ENCODE measurements at places on chromosomes 5 and 9.

DNA sequence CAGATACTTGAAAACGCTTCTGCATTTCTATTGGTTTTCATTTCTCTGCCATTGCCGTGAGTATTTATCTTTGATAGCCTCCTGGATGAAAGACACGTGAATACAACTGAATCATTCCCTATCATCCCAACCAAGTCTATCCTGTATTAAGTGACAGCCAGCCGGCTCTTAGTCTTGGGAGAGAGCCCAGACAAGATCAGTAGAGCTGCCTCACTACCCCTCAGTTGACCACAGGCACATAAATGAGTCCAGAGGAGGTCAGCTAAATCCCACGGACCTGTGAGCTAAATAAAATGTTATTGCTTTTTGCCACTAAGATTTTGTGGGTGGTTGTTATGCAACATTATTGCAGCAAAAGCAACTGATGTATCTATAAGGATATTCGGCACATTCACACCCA, 639.0 kb upstream of the ACO1 start:
- DNase-seq = no peak

DNA sequence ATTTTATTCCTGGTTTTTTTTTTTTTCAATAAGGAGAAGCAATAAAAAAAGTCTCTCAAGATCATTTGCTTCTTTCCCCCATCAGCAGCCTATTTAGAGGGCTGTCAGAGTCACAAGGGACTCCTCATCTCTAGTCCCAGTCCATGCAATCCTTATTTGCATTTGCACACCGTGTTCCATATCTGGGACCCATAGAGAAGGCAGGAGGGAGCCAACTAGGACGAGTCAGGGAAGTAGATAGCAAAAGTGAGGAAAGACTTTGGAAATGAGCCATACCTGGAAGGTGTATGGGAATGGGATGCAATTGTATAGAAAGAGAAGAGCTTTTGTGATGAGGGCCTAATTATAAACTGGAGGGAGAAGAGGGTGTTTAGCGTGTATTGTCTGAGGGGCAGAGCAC, 160.0 kb downstream of the PIK3R1 start:
- no peak for DNase-seq

GRCh38 chr5:56908942-56909293, 478 bp upstream of the SETD9 start:
- no peak for DNase-seq

- DNase-seq = no peak
Observed at GRCh38 chr9:129273941-129274684, 96.1 kb upstream of the IER5L start.

DNA sequence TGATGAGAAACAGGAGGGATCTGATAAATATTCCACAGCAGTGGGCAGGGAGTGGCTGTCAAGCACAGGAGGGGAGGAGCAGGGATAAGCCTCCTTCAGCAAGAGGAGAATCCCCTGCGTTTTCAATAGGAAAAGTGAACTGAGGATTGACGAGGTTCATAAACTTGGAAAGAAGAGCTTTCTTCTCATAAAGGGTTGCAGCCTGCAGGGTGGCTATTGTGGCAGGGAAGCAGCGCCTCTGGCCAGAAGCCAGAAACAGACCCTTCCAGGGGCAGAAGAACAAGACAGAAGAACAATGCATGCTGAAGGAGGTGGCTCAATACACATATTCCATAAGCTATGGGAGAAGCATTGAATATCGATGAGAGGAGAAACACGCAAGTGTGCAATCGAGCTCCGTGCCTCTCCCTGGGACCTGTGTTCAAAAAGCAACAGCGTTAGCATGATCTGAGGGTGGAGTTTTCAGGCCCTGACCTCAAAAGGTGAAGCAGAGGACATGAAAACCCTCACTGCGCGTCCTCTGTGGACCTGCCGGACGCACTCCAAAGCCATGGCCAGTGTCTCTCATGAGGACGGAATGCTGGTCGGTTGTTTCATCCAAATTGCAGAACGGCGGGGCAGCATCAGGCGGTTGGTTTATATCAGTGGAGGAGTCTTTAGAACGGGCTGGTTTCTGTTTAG, 67.6 kb downstream of the ANKRD33B start:
- DNase-seq = no peak

- DNase-seq = no peak
Observed at GRCh38 chr5:129899454-129899853, 4.8 kb upstream of the CHSY3 start.

- no peak for DNase-seq
Observed at GRCh38 chr5:33488558-33489355, 48.0 kb downstream of the TARS1 start.

DNA sequence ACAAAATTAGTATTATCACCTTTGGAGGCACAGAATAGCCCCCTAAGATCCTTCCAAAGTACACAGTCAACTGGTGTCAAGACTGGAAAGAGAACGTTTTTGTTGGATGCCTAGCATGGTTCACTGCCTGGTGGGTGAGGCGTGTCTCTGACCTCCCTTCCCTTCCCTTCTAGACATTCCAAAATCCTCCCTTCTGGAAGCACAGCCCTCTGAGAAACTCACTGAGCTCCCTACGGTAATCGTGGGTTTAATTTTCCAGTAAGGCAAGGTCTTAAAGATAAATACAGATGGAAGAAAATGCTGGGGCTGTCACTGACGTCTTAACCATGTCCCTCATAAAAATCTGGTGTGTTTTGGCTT, 138.8 kb downstream of the LIFR start:
- no peak for DNase-seq

- DNase-seq = no peak
Observed at GRCh38 chr9:33751536-33752129, 43.7 kb upstream of the PRSS3 start.

DNA sequence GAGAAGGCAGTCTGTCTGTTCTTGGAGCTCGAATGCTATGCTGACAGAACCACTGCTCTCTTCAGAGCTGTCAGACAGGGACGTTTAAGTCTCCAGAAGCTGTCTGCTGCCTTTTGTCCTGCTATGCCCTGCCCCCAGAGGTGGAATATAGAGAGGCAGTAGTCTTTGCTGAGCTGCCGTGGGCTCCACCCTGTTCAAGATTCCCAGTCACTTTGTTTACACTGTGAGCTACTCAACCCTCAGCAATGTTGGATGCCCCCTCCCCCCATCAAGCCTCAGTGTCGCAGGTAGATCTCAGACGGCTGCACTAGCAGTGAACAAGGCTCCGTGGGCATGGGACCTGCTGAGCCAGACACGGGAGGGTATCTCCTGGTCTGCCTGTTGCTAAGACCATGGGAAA, 344.2 kb downstream of the TMEM161B start:
- no peak for DNase-seq

GRCh38 chr5:159990506-159990905, 18.4 kb upstream of the TTC1 start:
- DNase-seq = no peak

GRCh38 chr5:45252978-45253377, 443.2 kb downstream of the HCN1 start:
- DNase-seq = no peak

GRCh38 chr5:55699041-55699688, 13.0 kb downstream of the SLC38A9 start:
- no peak for DNase-seq

DNA sequence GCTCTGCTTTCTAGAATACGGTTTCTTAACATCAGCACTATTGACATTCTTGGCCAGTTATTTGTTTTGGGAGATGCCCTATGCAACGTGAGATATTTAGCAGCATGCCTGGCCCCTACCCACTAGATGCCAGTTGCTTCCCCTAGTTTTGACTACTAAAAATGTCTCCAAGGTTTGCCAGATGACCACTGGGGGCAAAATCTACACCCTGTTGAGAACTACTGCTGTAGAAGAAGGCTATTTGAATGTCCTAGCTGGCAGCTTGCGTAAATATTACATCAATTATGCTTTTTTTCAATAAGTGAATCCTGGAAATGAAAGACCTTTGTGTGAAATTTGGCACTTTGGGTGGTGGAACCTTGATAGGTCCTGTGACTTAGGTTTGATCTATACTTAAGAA, 5.0 kb downstream of the NCBP1 start:
- no peak for DNase-seq

- no peak for DNase-seq
Observed at GRCh38 chr5:87418506-87418905, 5.8 kb upstream of the CCNH start.

- no peak for DNase-seq
Observed at GRCh38 chr5:180495292-180495691, 1.1 kb downstream of the CNOT6 start.

- DNase-seq = no peak
Observed at GRCh38 chr9:4837261-4838188, 44.8 kb downstream of the RCL1 start.

DNA sequence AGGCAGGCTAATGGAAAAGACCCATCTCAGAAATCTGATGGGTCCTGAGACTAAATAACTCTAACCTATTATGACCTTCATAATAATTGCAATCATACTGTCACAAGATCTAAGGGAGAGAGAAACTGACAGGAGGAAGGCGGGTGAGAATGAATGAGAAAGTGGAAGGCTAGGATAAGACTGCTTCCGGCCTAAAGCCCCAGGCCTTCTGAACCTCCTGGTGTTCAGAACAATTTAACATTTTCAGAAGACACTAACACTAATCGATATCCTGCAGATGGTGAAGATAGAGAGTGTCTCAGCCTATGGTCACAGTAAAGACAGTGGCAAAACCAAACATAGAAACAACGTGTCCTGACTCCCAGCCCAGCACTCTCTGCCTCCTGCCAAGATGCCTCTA, 1.2 kb downstream of the RPS14 start:
- no peak for DNase-seq

DNA sequence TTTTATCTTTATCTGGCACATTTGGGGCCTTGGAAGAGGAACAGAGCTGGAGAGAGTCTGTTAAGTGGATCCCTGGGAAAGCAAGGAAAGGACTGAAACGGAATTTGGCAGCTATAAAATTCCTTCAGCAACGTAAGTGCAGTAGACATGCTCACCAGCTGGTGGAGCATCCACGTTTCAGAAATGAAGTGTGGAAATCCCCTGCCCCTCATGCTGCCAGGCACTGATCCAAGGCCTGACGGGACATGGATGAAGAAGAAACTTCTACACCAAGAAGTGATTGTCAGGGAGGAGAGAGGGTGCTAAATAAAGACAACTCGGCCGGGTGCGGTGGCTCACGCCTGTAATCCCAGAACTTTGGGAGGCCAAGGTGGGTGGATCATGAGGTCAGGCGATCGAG, 209.3 kb downstream of the ROR2 start:
- no peak for DNase-seq

- DNase-seq = no peak
Observed at GRCh38 chr5:3853362-3853761, 257.7 kb downstream of the IRX1 start.

DNA sequence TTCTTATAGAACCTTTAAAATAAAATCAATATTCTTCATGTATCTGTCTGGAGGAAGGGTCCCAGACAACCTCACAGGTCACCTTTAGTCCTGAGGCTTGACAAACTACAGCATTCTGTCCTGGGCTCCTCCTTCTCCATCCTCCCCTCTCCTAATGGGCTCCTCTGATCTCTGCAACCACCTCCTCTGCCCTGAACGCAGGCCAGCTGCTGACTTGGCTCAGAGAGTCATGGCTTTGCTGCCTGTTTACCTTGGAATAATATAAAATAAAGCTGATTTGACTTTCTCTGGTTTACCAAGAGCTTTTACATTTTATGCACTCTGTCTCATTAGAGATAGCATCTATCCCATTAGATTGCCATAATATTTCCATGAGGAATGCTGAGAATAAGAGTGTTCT, 159.4 kb downstream of the SEMA6A start:
- DNase-seq = no peak

GRCh38 chr9:92514635-92515034, 21.2 kb downstream of the ECM2 start:
- DNase-seq = no peak

DNA sequence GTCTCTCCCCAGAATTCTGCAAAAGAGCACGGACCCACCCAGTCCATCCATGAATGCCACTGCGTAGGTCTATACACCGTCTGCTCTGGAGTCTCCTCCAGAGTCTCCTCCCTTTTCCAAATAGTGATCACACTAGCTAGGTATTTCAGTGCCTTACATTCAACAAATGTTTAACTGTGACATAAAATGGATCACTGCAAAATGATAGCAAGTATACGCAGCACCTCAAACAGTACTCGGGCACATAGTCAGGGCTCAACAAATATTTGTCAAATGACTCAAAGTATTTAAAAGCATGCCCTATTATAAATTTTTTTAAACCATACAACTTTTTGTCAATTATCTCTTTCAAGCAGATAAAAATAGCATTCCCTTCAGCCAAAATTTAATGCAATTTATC, 60.5 kb downstream of the TLE1 start:
- no peak for DNase-seq

- DNase-seq = no peak
Observed at GRCh38 chr5:155727512-155728145, 599.3 kb upstream of the SGCD start.

GRCh38 chr5:58077416-58077815, 382.5 kb downstream of the PLK2 start:
- no peak for DNase-seq

- DNase-seq = no peak
Observed at GRCh38 chr9:137740312-137740711, 121.5 kb downstream of the EHMT1 start.

GRCh38 chr5:1139331-1140170, 27.7 kb upstream of the SLC12A7 start:
- DNase-seq = no peak

Measured in stimulated activated CD4-positive, alpha-beta T cell treated with anti-CD3 and anti-CD28 coated beads, TNF-alpha, amount 100 ng/mL, for 4 hours (primary cell).